ENCODE measurements at places on chromosomes 2 and 18. TPM values are rescaled to one million over a fixed set of nuclear protein-coding genes. Genes with fewer than 3 reads are reported as not detected.

DNA sequence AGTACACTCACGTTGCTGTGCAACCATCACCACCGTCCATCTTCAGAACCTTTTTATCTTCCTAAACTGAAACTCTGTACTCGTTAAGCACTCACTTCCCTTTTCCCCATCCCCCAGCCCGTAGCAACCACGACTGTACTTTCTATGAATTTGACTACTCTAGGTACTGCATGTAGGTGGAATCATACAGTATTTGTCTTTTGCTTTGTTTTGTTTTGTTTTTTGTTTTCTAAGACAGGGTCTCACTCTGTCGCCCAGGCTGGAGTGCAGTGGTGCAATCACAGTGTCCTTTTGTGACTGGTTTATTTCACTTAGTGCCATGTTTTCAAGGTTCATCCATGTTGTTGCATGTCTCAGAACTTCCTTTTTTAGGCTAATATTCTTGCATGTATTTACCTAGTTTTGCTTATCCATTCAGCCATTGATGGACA, 7.0 kb upstream of the TYMS start:
- no peak overlapping the region for H3K4me3 ChIP-seq
- no peak for DNase-seq
- H3K4me1 ChIP-seq: no peaks in the 10 kb centered on the region

- peaks cover 22% of the 10 kb centered on the region for H3K4me1 ChIP-seq
- H3K36me3 ChIP-seq: peaks cover 49% of the 10 kb centered on the region
- H3K27ac ChIP-seq: peak overlapping the region; percentile 87
- H3K4me3 ChIP-seq: peak overlapping the region; percentile 69
- H3K27me3 ChIP-seq: no peaks in the 10 kb centered on the region
These were observed 740 bp downstream of the SNRNP200 start for GRCh38 chr2:96304606-96305005.

- DNase-seq: peak; percentile 84
- H3K27me3 ChIP-seq: no peaks in the 10 kb centered on the region
- H3K4me1 ChIP-seq: no peaks in the 10 kb centered on the region
- H3K4me3 ChIP-seq: no peak overlapping the region
These were observed 13.2 kb upstream of the SEH1L start for GRCh38 chr18:12934454-12935071.

DNA sequence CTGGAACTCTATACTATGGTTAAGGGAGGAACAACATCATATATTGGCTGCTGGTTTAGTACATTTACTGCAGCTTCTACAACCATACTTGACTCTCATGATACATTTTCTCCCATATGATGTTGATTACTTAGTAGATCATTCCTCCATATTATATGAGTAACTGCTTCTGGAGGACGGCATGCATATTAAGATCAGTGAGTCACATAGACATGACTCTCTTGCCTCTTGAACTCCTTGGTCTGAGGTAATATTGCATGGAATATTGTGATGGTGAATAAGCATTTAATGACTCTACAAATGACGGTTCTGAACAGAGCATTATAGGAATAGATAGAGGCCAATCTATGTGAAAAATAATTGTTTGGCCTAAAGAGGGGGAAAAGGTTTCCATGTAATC, 418.8 kb upstream of the SPHKAP start:
- H3K27ac ChIP-seq: no peak overlapping the region
- no peaks in the 10 kb centered on the region for H3K36me3 ChIP-seq
- no peak overlapping the region for H3K4me3 ChIP-seq
- DNase-seq: no peak

- peaks cover 2% of the 10 kb centered on the region for H3K36me3 ChIP-seq
- peak; percentile 71 for DNase-seq
- H3K4me1 ChIP-seq: peaks cover 18% of the 10 kb centered on the region
- no peaks in the 10 kb centered on the region for H3K27me3 ChIP-seq
These were observed 2.2 kb downstream of the ELAC1 start for GRCh38 chr18:50970006-50970405.

- DNase-seq: no peak
- no peak overlapping the region for H3K27ac ChIP-seq
- no peaks in the 10 kb centered on the region for H3K36me3 ChIP-seq
- H3K27me3 ChIP-seq: no peaks in the 10 kb centered on the region
These were observed 45.3 kb upstream of the C1D start for GRCh38 chr2:68108120-68108519.

DNA sequence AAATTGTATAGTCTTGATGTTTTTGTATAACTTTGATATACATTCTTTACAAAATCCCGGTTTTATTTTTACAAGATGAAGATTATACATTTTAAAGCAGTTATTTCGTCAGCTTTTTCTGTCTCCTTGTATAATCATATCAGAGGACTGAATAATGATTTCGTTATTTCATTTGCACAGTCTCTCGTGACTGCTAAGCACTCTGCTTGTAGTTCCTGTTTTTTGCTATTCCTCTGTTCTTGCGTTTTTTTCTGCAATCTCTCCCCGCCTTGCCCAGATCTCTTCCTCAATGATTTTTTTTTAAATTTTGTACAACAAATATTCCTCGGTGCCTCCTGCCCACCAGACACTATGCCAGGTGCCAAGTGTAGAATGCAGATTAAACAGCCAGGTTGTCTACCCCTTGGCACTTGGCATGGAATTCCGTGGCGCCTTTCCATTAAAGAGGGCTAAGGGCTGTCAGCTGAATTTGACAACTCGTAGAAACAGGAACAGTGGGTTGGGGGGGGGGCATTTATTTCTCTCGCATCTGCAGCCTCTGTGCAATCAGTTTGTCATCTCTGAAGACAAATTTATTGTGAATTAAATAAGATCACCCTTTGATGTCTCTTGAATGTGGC, 69.6 kb downstream of the KLHL29 start:
- no peak overlapping the region for H3K27ac ChIP-seq
- no peak overlapping the region for H3K4me3 ChIP-seq
- H3K4me1 ChIP-seq: peaks cover 8% of the 10 kb centered on the region
- no peaks in the 10 kb centered on the region for H3K36me3 ChIP-seq

GRCh38 chr18:73780218-73780617, 367.4 kb downstream of the FBXO15 start:
- no peaks in the 10 kb centered on the region for H3K27me3 ChIP-seq
- H3K4me1 ChIP-seq: no peaks in the 10 kb centered on the region
- no peak overlapping the region for H3K27ac ChIP-seq
- no peak for DNase-seq

DNA sequence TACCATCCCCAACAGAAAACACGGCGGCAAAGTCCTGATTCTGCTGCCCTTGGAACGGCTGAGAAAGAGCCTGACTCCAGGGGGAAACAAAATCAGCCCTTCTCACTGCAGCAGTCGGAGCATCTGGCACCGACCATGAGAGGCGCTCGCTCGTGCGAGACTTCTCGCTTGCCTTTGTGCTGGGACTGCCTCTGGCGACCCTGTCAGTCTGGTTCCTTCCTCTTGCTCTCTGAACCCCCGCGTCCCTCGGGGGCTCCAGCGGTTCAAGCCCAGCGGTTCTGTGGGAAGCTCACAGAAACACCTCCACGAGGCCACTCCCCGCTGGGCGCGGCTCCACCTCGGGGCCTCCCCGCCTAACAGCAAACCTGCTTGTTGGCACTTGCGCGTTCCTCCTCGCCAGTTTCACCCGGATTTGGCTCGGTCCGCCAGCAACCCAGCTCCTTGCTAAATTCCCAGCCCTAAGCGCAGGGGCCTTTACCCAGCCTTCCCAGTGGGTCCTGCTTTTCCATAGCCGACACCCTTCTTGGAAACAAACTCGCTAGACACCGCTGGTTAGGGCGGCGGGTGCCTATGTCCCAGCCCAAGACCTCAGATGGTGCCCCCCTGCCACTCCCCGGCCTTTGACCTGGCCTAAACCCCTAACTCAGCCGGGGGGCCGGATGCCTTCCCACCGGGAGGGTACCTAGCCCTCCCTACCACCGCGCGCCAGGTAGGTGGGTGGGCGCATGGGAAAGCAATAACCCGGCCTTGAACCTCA, 2.2 kb downstream of the RND3 start:
- H3K4me1 ChIP-seq: no peaks in the 10 kb centered on the region
- H3K4me3 ChIP-seq: peak overlapping the region; percentile 55
- H3K27me3 ChIP-seq: no peaks in the 10 kb centered on the region
- peak overlapping the region; percentile 91 for H3K27ac ChIP-seq
- peak; percentile 74 for DNase-seq

The TMEM169 gene
- total RNA-seq: 0.91 TPM

The APCDD1 gene
- 29.3 TPM for total RNA-seq

The HJURP gene
- 1.3 TPM for total RNA-seq

The KCNK3 gene
- 26.3 TPM for total RNA-seq

The ZSWIM2 gene
- total RNA-seq: not detected
